ENCODE measurements at places on chromosomes 2 and 18.

- DNase-seq: no peak
Measured at GRCh38 chr2:22894761-22895160, 490.2 kb upstream of the KLHL29 start.

DNA sequence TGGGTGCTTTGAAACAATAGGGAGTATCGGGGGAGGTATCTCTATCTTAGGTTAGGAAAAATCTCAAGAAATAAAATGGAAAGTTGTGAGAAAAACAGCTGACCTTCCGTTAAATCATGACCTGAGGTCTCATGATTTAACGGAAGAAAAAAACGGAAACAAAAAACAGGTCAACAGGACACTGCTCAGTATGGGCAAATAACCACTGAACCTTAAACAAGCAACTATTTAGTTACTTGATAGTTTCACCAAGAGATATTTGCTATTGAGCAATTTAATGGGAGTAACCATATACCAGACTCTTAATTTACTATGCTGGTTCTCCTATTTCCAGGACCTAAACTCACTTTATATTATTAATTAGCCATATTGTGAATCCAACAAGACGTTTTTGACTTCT lies 150.8 kb downstream of the PARD3B start:
- DNase-seq: no peak

DNA sequence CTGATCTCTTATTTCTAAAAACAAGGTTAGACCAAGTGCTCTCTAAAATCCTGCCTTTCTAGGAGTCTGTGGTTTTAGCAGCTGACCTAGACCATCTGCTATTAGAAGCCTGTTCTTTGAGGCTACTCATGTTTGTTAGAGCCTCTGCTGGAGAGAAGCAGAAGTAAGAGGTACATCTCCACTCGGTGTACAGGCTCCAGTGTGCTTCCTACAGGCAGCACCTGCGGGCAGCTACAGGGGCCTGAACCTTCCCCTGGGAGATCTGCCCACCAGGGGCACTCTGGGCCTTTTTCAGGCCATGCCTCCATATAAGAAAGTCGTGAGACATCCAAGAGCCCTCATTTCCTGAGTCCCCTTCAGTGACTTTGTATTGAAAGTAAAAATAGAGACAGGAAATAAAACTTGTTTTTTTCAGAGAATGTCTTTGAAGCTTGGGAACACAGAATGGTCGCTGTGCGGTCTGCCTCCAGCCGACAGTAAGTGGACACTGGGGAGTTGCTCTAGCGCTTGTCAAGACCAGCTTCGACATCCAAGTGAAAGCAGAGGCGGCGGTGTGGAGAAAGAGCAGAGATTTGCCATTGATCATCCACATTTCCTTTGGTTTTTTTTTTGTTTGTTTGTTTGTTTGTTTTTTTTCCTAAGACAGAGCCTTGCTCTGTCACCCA lies 31.7 kb downstream of the ONECUT2 start:
- no peak for DNase-seq

GRCh38 chr2:10566018-10566417 lies 117.9 kb upstream of the ODC1 start:
- no peak for DNase-seq

DNA sequence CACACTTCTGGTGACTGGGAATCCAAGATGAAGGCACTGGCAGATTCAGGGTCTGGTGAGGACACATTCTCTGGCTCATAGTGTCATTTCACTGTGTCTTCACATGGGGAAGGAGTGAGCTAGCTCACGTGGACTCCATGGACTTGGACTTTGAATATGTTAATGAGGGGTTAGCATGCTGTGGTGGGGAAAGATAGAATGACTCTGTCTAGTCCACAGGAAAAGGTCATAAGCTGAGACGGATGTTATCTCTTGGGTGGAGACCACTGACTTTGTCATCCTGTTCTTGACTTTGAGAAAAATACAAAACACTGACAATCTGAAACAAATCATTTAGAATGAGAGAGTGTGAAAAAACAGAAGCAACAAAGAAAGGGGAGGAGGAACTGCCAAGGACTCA lies 145.9 kb downstream of the PIK3C3 start:
- DNase-seq: no peak

DNA sequence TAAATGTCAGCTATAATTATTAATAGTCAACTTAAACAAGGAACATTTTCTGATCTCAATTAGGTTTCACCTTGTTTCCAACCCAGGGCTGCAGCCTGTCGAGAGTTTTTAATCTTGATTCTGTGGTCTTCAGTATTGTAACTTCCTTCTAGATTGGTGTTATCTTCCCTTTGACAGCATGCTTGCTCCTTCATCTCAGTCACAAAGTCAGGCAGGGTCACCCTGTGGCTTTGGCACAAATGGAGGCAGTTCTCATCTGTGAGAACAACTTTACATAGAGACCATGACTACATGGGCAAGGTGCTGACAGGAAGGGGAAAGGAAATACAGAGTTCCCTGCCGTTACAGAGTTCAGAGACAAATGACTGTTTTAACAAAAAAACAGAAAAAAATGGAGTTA lies 50.5 kb downstream of the HNRNPLL start:
- DNase-seq: no peak

GRCh38 chr2:193869564-193869963 lies 1674.8 kb upstream of the TMEFF2 start:
- no peak for DNase-seq

GRCh38 chr2:240441993-240442411 lies 6.5 kb downstream of the GPC1 start:
- no peak for DNase-seq

DNA sequence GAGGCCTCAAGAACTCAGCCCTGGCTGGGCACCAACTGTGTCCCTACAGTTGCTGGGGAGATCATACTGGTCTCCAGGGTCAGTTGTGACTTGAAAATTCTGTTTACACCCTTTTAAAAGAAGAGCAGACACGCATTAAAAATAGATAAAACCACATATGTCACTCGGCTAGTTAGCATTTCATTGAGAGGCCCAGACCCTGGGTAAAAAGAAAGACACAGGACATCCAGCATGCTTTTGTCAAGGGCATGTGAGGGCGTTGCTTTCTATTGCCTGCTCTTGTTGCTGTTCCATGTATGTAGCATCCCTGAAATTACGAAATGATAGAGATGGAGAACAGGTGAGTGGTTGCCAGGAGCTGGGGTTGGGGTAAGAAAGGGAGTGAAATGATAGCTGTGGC lies 94.3 kb downstream of the SEPTIN10 start:
- DNase-seq: no peak

- no peak for DNase-seq
Measured at GRCh38 chr2:105249181-105249580, 7.6 kb downstream of the GPR45 start.

- no peak for DNase-seq
Measured at GRCh38 chr2:5387406-5387805, 304.8 kb upstream of the SOX11 start.
